ENCODE measurements at places on chromosomes 2 and 18. TPM values are rescaled to one million over a fixed set of nuclear protein-coding genes. Genes with fewer than 3 reads are reported as not detected.

- DNase-seq = no peak
Observed at GRCh38 chr2:30934066-30934465, 126.8 kb upstream of the CAPN13 start.

- DNase-seq = no peak
Observed at GRCh38 chr2:101844055-101844635, 146.6 kb downstream of the MAP4K4 start.

DNA sequence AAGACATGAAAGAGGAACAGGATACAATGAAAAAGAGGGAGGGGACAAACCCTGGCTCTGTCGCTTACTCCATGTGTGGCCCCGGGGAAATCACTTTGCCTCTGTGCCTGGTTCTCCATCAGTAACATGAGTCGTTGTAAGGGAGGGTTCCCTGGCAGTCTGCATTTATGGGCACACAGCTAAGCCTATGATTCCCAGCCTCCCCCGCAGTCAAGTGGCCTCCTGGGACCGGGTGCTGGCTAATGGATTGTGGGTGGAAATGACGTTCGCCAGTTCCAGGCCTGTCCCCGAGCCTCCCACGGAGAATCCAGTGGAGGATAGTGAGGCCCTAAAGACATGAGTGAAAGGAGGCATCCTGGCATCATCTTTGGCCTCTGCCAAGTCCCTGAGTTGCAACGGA lies 42.7 kb downstream of the SFXN5 start:
- DNase-seq = no peak

- DNase-seq = no peak
Observed at GRCh38 chr2:24820598-24821432, 27.6 kb downstream of the CENPO start.

- DNase-seq = no peak
Observed at GRCh38 chr18:63480915-63481314, 4.2 kb downstream of the SERPINB5 start.

DNA sequence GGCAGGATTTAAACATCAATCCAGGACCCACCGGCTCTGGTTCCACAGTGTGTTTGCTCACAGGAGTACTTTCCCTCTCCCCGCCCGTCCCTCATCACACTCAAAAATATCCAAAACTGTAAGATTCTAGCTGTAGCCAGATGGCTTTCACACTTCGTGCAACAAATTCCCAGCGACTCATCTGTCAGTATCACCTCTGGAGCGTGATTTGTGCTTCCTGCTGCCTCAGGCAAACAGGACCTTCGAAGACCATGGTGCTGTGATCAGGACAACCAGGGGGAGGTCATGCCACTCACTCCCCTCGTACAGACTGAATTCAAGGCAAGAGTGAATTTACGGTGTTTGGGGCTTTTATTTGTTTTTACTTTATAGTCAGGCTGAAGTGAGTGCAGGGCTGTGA lies 154.5 kb upstream of the PID1 start:
- no peak for DNase-seq

- no peak for DNase-seq
Observed at GRCh38 chr2:19554520-19554919, 196.1 kb upstream of the OSR1 start.

- no peak for DNase-seq
Observed at GRCh38 chr2:162487816-162488215, 143.9 kb downstream of the GCA start.

GRCh38 chr18:36408606-36409005 lies 111.1 kb downstream of the FHOD3 start:
- no peak for DNase-seq

DNA sequence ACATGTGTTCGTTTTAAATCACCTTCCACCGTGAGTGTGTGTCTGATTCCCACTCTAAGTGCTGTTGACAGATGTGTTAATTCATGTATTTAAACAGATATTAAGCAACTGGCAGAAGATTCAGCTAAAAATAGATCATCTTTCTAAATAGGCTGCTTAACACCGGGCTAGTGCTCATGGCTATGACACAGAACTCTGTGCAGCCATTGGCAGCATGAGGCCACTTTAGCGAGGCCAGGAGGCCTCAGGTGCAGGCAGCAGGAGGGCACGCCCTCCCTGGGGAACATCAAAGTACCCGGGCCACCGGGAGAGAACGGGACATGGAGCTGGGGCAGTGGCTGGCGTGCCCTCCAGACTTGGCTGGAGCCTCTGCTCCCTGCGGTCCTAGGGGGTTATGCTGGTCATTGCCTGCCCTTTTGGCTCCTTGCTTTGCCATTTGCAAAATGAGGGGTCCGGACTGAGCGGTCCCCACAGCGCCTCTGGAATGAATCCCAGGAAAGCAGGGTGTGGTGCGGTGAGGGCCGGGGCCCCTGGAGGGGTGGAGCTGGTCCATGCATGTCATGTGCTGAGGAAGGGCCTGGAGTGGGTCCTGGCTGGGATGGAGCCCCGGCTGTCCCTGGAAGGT lies 62.8 kb upstream of the HDAC4 start:
- peak; percentile 15 for DNase-seq

GRCh38 chr2:173355866-173356508 lies 1.3 kb downstream of the CDCA7 start:
- no peak for DNase-seq

- no peak for DNase-seq
Observed at GRCh38 chr2:181750305-181750704, 70.0 kb upstream of the NEUROD1 start.

DNA sequence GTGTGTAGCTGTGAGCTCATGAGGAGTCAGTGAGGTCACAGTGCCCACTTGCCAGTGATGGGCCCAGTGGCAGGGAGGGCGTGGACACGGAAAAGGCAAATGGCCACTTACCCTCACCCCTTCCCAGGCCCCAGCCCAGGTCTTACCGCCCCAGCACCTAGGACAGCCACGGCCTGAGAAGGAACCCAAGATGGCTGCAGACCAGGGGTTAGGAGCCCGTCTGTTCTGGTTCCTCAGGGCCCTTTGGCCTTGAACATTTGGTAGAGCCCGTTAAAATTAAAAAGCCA lies 74.1 kb downstream of the EMX1 start:
- DNase-seq = peak; percentile 8

DNA sequence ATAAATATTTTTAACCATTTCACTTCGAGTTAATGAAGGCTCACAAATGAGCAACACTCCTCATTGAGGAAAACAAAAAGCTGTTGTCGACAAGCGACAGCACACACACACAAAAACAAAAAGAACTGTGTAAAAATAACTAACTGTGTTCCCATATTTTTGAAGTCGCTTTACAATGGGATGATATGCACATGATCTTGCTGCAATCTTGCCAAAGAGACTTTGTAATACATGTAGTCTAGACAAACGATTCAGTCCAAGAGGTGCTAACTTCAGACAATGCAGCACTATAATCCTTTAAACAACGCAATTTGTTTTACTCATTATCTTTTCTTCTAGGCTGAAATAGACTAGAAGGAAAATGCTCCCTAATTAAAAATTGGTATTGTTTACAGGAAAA lies 7.2 kb upstream of the USP34 start:
- DNase-seq = no peak

The EPB41L3 gene
- 2.7 TPM for polyA plus RNA-seq

The ZAP70 gene
- polyA plus RNA-seq = 0.58 TPM

The L3MBTL4 gene
- 0.79 TPM for polyA plus RNA-seq

The CDH20 gene
- polyA plus RNA-seq = not detected
